ENCODE measurements at places on chromosomes 7 and 10. TPM values are rescaled to one million over a fixed set of nuclear protein-coding genes. Genes with fewer than 3 reads are reported as not detected.

- no peaks in the 10 kb centered on the region for H3K27me3 ChIP-seq
- no peaks in the 10 kb centered on the region for H3K36me3 ChIP-seq
- H3K27ac ChIP-seq, result no peak overlapping the region
- H3K4me1 ChIP-seq, result no peaks in the 10 kb centered on the region
Observed at GRCh38 chr7:120462991-120463390, 190.0 kb downstream of the KCND2 start.

TRUB1 gene
- total RNA-seq, result 15.1 TPM

DNA sequence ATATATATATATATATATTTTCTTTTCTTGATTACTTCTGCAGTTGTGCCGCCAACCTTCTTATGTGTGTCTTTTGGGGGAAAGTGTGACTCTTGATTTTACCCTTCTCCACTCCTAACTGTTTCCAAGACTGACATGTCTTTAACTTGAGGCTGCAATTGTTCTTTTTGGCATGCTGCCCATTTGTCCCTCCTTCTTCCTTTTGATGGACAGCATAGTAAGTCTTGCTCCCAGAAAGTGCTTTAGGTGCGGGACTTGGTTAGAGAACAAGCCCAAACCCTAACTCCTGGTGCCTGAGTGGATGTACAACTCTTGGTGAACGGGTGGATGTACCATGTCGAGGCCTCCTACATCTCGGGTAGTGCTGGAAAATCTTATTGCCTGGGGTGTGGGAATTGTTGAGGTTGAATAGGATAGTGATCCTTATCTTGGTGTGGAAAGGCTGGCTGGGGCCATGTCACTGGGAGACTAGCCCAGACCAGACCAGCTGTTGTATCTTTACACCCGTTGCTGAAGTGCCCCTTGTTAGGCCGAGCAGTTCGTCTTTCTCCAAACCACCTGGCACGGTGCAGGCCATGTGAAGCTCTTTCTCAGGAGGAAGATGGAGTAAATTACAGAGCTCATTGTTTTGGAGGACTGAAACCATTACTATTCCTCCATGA is 16.3 kb downstream of the TCF7L2 start:
- no peaks in the 10 kb centered on the region for H3K36me3 ChIP-seq
- no peak for DNase-seq
- H3K4me1 ChIP-seq, result no peaks in the 10 kb centered on the region

SKIDA1 gene
- total RNA-seq, result 0.45 TPM

MMP21 gene
- total RNA-seq, result not detected

GRCh38 chr7:100655908-100656674 is at the start of gene ACTL6B:
ACTL6B (minus strand) TSS chr7:100656448; CDS start chr7:100656354, 94 bp downstream.
- no peaks in the 10 kb centered on the region for H3K4me1 ChIP-seq
- peaks cover 18% of the 10 kb centered on the region for H3K27me3 ChIP-seq
- DNase-seq, result peak; percentile 57
- no peak within 1 kb of the TSS for H3K27ac ChIP-seq
- H3K36me3 ChIP-seq, result no peaks in the 10 kb centered on the region

GRCh38 chr10:63261496-63261895 is 128.4 kb downstream of the NRBF2 start:
- H3K36me3 ChIP-seq, result no peaks in the 10 kb centered on the region
- DNase-seq, result no peak
- no peaks in the 10 kb centered on the region for H3K27me3 ChIP-seq
- peaks cover 23% of the 10 kb centered on the region for H3K4me1 ChIP-seq
- H3K27ac ChIP-seq, result no peak overlapping the region
- no peak overlapping the region for H3K4me3 ChIP-seq

- peak overlapping the region; percentile 71 for H3K27ac ChIP-seq
- no peaks in the 10 kb centered on the region for H3K4me1 ChIP-seq
- peak; percentile 36 for DNase-seq
Observed at GRCh38 chr10:60732198-60732806, 46.0 kb upstream of the CDK1 start.

DNA sequence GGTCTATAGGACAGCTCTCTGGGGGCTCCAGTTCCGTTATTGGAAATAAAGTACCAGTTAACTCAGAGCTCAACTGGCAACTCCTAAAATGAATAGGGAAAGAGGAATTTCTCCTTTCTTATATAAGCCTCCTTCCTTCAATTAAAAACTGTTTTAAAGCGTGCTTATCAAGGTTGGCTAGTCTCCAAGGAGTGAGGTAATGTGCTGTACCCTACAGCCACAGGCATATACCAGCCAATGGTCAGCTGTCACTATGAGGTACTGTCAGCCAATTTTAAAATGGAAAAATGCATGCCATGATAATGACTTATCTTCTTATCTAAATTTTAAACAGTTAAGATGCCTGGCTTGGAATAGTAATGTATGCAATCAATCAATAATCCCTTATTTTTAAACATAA is 76.2 kb downstream of the PLCE1 start:
- peaks cover 3% of the 10 kb centered on the region for H3K4me1 ChIP-seq
- no peak overlapping the region for H3K27ac ChIP-seq
- H3K36me3 ChIP-seq, result no peaks in the 10 kb centered on the region
- H3K27me3 ChIP-seq, result no peaks in the 10 kb centered on the region
- H3K4me3 ChIP-seq, result no peak overlapping the region

DNA sequence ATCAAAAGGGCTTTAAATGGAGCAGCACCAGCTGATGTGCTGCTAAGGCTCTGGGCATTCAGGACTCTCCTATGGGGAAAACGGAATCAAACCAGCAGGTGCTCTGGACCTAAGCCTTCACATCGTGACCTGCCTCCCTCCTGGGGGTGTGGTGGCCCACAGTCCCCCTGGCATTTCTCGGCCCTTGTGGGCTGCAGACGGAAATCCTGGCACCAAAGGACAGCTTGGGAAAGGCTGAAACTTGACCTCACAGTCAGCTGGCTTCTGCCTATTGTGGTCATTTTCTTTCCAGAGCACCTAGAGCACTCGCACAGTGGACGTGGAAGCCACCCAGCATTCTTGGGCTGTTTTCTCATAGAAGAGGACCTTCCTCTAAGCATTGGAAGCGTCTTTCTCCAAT is 74.8 kb downstream of the TPST1 start:
- DNase-seq, result no peak
- H3K4me1 ChIP-seq, result no peaks in the 10 kb centered on the region

GRCh38 chr7:155724327-155725005 is 80.0 kb downstream of the RBM33 start:
- no peak for DNase-seq
- no peaks in the 10 kb centered on the region for H3K36me3 ChIP-seq
- no peak overlapping the region for H3K4me3 ChIP-seq
- no peak overlapping the region for H3K27ac ChIP-seq

- H3K27me3 ChIP-seq, result no peaks in the 10 kb centered on the region
- no peaks in the 10 kb centered on the region for H3K4me1 ChIP-seq
- no peak overlapping the region for H3K4me3 ChIP-seq
- peak; percentile 31 for DNase-seq
Observed at GRCh38 chr10:60937022-60937421, 7.0 kb downstream of the RHOBTB1 start.

LRRD1 gene
- not detected for total RNA-seq

DNA sequence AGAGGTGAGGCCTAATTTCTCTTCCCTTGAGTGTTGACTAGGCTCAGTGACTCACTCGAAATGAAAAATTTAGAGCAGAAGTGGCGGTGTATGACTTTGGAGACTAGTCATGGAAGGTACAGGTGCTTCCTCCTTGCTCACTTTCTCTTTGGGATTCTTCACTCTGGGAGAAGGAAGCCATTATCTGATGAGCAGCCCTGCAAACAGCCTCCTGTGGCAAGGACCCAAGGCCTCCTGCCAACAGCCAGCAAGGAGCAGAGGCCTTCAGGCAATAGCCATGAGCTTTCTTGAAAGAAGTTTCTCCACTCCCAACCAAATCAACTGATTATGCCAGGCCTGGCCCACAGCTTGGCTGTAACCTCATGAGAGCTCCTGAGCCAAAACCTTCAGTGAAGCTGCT is 369.6 kb upstream of the VWC2 start:
- no peaks in the 10 kb centered on the region for H3K4me1 ChIP-seq
- no peaks in the 10 kb centered on the region for H3K36me3 ChIP-seq
- H3K27ac ChIP-seq, result no peak overlapping the region
- H3K4me3 ChIP-seq, result no peak overlapping the region

GNAT3 gene
- total RNA-seq, result not detected

PPIF gene
- 99.3 TPM for total RNA-seq

CALHM1 gene
- total RNA-seq, result not detected

- H3K36me3 ChIP-seq, result no peaks in the 10 kb centered on the region
- no peak overlapping the region for H3K27ac ChIP-seq
- H3K4me1 ChIP-seq, result no peaks in the 10 kb centered on the region
- no peak overlapping the region for H3K4me3 ChIP-seq
- DNase-seq, result no peak
- H3K27me3 ChIP-seq, result no peaks in the 10 kb centered on the region
Observed at GRCh38 chr7:131972251-131972650, 415.8 kb upstream of the PODXL start.

- no peaks in the 10 kb centered on the region for H3K36me3 ChIP-seq
- H3K4me3 ChIP-seq, result no peak overlapping the region
- no peak overlapping the region for H3K27ac ChIP-seq
Observed at GRCh38 chr7:29780346-29780745, 26.0 kb upstream of the WIPF3 start.

- no peak for DNase-seq
- H3K27me3 ChIP-seq, result no peaks in the 10 kb centered on the region
- H3K4me1 ChIP-seq, result no peaks in the 10 kb centered on the region
Observed at GRCh38 chr10:102222797-102223196, 3.3 kb upstream of the ELOVL3 start.

DNA sequence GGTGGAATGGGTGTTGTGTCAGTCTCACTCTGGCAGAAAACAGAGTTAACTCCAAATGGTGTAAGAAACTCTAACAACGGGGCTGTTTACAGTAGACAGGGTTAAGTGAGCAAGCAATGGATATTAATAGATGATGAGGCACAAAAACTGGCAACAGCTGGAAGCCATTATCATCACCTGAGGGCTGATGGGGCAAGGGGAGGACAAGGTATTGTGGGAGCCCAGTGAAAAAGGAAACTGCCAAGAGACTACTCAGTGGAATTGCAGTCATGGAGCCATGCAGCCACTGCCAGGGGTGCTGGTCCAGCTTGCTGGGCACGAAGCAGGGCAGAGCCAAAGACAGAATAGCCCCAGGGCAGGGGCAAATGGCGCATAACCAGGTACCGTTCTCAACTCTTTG is 260.7 kb downstream of the BICC1 start:
- no peaks in the 10 kb centered on the region for H3K27me3 ChIP-seq
- H3K27ac ChIP-seq, result no peak overlapping the region
- no peak for DNase-seq
- H3K4me1 ChIP-seq, result no peaks in the 10 kb centered on the region
- no peaks in the 10 kb centered on the region for H3K36me3 ChIP-seq

ITIH5 gene
- 15.6 TPM for total RNA-seq

DNA sequence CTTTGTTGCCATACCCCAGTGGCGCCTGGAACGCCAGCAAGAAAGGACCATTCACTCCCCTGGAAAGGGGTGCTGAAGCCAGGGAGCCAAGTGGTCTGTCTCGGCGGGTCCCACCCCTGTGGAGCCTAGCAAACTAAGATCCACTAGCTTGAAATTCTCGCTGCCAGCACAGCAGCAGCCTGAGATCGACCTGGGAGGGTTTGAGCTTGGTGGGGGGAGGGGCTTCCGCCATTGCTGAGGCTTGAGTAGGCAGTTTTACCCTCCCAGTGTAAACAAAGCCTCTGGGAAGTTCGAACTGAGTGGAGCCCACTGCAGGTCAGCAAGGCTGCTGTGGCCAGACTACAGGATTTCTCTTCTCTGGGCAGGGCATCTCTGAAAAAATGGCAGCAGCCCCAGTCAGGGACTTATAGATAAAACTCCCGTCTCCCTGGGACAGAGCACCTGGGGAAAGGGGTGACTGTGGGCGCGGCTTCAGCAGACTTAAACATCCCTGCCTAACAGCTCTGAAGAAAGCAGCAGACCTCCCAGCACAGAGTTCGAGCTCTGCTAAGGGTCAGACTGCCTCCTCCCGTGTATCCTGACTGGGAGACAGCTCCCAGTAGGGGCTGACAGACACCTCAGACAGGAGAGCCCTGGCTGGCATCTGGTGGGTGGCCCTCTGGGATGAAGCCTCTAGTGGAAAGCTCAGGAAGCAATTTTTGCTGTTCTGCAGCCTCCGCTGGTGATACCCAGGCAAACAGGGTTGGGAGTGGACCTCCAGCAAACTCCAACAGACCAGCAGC is 281.1 kb upstream of the SP4 start:
- H3K4me3 ChIP-seq, result no peak overlapping the region
- H3K27ac ChIP-seq, result no peak overlapping the region
- H3K4me1 ChIP-seq, result no peaks in the 10 kb centered on the region
- DNase-seq, result no peak
- H3K27me3 ChIP-seq, result no peaks in the 10 kb centered on the region

DNA sequence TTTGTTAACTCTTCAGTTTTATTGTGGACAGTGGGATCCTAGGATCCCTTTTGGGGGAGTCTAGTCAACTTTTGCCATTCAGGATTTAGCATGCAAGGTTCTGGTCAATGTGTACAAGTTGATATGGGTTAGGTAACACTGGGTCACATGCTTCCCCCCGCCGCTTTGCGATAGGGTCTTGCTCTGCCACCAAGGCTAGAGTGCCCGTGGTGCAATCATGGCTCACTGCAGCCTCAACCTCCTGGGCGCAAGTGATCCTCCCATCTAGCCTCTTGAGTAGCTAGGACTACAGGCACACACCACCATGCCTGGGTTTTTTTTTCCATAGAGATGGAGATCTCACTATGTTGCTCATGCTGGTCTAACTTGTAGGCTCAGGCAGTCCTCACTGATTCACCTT is 3.2 kb upstream of the CSGALNACT2 start:
- no peak for DNase-seq
- no peak overlapping the region for H3K4me3 ChIP-seq
- H3K27me3 ChIP-seq, result no peaks in the 10 kb centered on the region
- H3K27ac ChIP-seq, result no peak overlapping the region
- H3K4me1 ChIP-seq, result no peaks in the 10 kb centered on the region
- H3K36me3 ChIP-seq, result no peaks in the 10 kb centered on the region

GRCh38 chr7:86966916-86967315 is 92.5 kb downstream of the ELAPOR2 start:
- no peaks in the 10 kb centered on the region for H3K27me3 ChIP-seq
- H3K27ac ChIP-seq, result no peak overlapping the region
- H3K4me3 ChIP-seq, result no peak overlapping the region
- peaks cover 9% of the 10 kb centered on the region for H3K4me1 ChIP-seq
- no peaks in the 10 kb centered on the region for H3K36me3 ChIP-seq

GRCh38 chr10:90846746-90847145 is 11.1 kb downstream of the HTR7 start:
- no peak overlapping the region for H3K27ac ChIP-seq
- H3K4me1 ChIP-seq, result no peaks in the 10 kb centered on the region
- no peaks in the 10 kb centered on the region for H3K27me3 ChIP-seq
- H3K36me3 ChIP-seq, result no peaks in the 10 kb centered on the region
- no peak overlapping the region for H3K4me3 ChIP-seq
